Small intestine (tissue), 16 donors: ENCODE measurements at places on chromosomes 1 and 21.
A peak's percentile ranks its signal among the peaks of the same experiment; 100 is the strongest.

DNA sequence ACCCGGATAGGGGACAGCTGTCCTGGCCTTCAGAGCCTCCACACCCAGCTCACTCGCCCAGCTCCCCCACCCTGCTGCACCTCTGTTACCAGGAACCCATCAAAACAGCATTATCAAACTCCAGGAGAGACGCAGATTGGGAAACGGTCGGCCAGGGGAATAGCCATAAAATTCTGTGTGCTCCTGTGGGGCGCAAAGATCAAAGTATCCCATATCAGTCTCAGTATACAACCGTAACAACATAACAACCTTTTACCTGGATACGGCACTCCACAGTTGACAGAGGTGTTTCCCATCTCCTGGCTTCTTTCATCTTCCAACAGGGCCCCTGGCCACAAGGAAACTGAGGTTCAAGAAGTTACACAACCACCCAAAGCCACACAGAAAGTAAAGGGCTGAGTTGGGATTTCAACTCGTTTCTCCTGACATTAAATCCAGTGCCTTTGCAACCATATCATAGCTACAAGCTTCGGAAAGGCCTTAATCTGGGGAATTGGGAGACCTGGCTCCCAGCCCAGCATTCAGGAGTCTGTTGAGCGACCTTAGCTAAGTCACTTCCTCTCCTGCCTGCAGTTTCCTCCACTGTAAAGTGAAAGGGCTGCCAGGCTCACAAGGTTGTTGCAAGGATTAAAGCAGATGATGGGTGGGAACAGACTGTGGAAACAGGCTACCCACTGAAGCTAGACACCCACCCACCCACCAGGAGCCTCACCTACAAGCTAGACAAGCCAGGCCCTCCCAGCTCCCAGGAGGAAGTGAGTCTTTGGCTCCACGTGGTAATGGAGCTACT lies 8.1 kb upstream of the EPHB2 start:
- peak; percentile 94 for DNase-seq

GRCh38 chr1:200468264-200469001 lies 58.6 kb upstream of the ZNF281 start:
- DNase-seq: no peak

- peak; percentile 35 for DNase-seq
Measured at GRCh38 chr1:174217787-174218574, 58.7 kb downstream of the RABGAP1L start.

GRCh38 chr1:14915356-14916054 lies 238.0 kb upstream of the TMEM51 start:
- peak; percentile 74 for DNase-seq

GRCh38 chr1:154608397-154609270 lies 648 bp upstream of the ADAR start:
- DNase-seq: peak; percentile 78

DNA sequence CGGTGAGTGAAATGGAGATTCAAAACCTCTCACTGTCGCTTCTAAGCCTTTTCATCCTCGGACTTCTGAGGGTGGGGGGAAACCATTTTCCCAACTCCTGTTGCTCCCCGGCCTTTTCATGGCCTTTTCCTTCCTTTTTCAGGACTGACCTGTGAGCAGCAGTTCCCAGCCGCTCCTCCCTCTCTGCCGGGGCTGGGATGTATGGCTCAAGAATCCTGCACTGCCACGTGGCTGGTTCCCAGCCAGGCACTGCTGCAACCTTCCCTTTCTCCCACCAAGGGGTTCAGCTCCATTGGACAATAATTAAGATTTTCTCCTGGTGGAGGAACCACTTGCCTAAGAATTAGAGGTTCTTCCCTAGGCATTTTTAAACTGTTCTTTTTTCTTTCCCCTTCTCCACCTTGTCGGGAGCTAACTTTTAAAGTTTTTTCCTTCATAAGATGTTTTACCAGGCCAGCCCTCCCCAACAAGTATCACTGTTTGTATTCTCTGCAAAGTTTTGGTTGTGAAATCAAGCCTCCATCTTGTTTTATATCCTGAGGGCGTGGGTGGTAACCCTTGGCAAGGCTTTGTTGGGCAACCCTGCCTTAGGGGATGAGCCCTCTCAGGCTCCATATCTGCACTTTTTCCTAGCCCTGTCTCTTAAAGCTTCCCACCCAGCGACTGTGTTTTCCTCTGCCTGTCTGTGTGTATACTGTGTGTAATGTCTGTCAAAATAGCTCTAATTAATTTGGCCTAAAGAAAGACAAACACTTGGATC lies 1166.6 kb upstream of the ADGRL2 start:
- no peak for DNase-seq

DNA sequence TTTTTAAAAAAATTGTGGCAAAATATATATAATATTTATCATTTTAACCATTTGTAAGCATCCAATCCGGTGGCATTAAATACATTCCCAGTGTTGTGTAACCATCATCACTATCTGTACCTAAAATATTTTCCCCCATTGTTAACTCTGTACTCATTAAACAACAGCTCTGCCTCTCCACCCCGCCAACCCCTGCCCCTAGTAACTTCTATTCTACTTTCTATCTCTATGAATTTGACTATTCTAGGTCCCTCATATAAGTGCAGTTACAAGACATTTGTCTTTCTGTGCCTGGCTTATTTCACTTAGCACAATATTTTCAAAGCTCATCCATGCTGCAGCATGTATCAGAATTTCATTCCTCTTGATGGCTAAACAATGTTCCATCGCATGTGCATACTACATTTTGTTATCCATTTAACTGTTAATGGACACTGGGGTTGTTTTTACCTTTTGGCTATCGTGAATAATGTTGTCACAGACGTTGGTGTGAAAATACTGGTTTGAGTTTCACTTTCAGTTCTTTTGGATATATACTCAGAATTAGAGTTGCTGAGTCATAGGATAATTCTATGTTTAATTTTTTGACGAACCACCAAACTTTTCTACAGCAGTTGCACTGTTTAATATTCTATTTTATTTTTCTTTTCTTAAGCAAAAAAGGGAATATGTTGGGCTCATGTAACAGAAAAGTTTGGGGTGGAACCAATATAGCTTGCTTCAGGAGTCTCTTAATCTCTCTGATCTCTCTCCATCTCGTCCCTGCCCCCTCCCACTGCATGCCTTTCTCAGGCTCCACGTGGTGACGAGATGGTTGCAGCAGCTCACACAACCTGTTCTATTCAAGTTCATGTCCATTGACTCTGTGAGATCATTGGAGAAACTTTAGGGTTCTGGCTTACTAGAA lies 25.2 kb upstream of the RCAN1 start:
- DNase-seq: no peak

DNA sequence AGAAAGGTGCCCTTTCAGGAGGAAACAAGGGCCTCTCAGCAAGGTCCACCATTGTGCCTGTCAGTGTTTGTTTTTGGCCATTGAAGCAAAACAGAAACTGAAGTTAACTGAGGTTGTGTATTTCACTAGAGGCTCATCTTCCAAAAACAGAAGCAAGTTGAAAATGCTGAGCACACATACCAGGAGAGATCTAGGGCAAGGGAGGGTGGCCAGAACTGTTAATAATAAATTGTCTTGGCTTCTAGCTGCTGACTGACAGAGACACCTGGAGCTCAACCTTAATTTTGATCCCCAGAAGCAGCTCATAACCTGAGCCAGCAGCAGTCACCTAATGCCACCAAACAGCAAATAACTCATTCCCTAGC lies 5.2 kb downstream of the AGMAT start:
- no peak for DNase-seq

GRCh38 chr21:19603011-19603593 lies 1199.5 kb upstream of the TMPRSS15 start:
- DNase-seq: no peak

GRCh38 chr1:91784616-91785015 lies 101.3 kb downstream of the TGFBR3 start:
- no peak for DNase-seq

DNA sequence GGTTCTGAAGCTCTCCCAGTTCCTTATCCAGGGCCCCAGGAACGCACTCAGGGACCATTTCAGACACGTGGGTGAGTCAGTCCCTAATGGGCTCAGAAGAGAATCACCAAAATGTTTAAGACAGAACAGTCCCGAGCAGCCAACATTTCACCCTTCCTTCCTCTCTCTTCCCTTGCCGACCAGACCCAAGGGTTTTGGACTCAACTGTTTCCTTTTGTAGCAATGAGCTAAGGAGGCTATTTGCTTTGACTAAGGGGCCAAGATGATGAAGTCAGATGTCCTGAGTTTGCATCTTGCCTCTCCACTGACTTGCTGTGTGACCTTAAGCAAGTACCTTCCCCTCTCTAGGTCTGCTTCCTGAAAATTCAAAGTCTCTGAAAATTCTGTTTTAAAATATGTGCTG lies 472.3 kb upstream of the VAMP3 start:
- DNase-seq: no peak

GRCh38 chr1:204366759-204367158 lies 7.0 kb upstream of the PLEKHA6 start:
- no peak for DNase-seq

- no peak for DNase-seq
Measured at GRCh38 chr1:112061901-112062320, 72.4 kb upstream of the KCND3 start.

DNA sequence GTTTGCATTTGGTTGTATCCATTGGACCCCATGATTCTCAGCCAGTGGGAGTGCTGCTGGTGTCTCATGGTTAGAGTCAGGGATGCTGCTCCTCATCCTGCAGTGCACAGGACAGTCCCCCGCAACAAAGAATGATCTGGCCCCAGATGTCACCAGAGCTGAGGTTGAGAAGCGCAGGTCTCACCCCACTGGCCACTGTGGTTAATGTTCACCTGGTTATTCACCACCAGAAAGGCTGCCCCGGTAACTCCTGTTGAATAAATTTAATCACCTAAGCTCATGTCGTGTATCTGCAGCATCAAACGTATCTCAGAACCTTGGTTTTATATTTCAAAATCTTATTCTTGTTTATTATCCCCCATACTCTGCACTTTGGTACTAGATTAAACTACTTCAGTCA lies 75.8 kb downstream of the ATP5PO start:
- no peak for DNase-seq

DNA sequence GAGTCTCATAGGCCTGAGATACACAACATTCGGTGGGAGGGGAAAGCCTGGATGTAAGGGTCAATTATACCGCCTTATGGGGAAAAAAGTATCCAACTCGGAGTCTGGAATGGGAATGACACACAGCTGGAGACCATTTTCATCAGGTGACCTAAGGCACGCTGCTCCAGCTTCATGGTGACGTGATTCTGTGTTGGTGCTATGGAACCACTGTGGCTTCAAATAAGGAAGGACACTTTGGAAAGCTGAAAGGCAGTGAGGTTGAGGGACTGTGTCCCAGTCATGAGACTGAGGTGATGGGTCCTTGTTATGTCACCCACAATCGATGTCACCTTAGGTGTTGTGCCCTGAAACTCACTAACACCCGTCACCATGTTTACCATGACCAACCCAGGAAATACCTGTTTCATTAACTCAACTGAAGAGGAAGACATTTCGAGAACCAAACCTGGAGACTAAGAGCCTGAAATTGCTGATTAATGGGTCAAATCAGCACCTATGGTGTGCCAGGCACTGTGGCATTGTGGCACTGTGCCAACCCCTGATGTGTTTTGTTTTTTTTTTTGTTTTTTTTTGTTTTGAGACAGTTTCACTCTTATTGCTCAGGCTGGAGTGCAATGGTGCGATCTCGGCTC lies 54.5 kb downstream of the IRF2BP2 start:
- no peak for DNase-seq

GRCh38 chr1:74677926-74678325 lies 4.3 kb upstream of the ERICH3 start:
- DNase-seq: no peak

DNA sequence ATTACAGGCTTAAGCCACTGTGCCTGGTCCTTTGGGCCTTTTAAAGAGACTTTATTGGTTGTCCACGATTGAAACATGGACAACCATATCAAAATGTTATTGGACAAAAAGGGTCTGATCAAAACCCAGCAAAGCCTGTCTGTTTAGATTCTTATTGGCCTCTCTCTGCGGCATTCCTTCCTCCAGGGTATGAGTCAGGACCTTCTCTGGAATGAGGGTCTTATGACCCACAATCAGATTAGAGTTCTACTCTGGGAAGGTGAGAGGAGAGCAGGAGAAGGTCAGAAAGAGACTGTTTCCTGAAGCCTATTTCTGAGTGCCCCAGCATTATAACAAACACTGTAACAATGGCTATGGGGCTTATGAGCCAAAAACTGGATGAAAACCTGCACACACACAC lies 7.9 kb downstream of the LURAP1 start:
- DNase-seq: no peak

DNA sequence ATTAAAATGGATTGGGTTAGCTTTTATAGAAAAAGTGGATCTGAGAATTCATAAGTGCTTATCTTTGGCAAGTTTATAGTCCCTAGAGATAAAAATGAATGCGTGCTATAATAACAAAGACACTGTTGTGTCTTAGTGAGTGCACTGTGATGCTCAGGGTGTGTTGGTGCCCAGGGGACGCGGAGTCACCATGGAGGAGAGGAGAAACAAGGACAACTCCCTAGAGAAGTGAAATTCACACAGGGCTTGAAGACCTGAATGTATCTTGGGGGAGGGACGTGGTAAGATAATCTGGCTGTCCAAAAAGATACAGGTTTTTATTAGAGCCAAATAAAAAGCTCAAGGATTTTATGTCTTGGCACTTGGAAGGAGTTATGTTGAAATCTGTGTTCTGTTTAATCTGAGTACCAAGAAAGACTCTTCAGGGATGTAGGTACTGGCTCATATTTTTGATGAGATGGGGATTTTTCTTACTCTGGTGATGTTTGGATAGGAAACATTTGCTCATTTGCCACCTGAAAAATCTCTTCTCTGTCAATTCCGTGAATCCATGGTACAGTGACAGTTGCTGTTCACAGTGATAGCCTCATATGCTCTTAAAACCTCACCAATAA lies 9.6 kb downstream of the SMYD2 start:
- no peak for DNase-seq

GRCh38 chr1:199173356-199173755 lies 534.5 kb downstream of the PTPRC start:
- no peak for DNase-seq

DNA sequence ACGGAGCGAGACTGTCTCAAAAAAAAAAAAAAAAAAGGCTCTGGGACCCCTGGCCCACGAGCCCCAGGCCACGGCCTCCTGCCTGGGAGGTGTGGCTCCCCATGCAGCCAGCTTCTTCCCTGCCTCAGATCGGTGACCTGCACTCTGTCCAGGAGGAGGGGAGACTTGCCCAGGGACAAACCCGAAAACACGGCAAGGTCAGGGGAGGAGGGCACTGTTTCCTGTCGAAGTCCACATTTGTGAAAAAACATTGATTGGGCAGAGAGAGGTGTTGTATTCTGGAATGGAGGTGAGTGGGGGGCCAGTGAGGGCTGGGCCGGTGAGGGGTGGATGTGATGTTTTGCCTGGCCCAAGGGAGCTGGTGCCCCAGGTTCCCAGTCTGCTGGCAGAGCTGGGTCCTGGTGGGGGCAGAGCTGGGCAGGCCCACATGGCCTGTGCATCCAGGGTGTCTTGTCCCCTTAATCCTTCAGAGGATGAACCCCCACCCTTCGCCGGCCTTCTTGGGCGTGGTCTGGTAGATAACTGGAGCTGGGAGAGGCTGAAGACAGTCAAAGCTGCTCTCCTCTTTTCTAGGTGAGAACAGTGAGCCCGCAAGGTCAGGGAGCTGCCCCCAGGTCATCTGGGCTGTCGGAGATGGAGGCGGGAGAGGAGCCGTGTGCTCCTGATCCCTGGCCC lies 12.4 kb upstream of the FAAP20 start:
- no peak for DNase-seq

GRCh38 chr1:96565546-96565945 lies 156.0 kb upstream of the PTBP2 start:
- DNase-seq: no peak

- DNase-seq: no peak
Measured at GRCh38 chr1:63671514-63671913, 78.3 kb downstream of the PGM1 start.
